ENCODE measurements at places on chromosomes 5 and 9.

GRCh38 chr5:180647941-180648500 is 1.4 kb downstream of the FLT4 start:
- DNase-seq, result no peak

GRCh38 chr5:10532421-10532820 is 31.4 kb upstream of the ANKRD33B start:
- DNase-seq, result no peak

- DNase-seq, result no peak
Measured at GRCh38 chr5:173969167-173970049, 19.6 kb upstream of the C5orf47 start.

- no peak for DNase-seq
Measured at GRCh38 chr5:8196061-8196460, 327.1 kb downstream of the MTRR start.

DNA sequence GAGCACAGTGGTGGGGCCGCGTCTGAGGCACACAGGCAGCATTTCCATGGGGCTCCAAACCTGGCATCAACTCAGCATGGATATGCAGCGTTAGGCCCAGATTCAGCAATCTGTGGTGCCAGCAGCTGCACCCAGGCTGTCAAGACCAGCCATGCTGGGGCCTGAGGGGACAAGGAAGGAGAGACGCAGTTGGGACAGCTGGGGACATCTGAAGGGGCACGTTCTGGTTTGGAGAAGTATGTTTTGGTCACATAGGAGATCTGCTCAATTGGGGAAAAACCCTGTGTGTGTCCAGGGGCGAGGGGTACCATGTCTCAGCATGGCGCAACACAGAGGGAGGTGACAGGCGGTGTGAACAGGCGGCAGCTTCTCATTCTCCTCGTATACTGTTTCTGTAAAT is 66.6 kb upstream of the ECM2 start:
- no peak for DNase-seq

DNA sequence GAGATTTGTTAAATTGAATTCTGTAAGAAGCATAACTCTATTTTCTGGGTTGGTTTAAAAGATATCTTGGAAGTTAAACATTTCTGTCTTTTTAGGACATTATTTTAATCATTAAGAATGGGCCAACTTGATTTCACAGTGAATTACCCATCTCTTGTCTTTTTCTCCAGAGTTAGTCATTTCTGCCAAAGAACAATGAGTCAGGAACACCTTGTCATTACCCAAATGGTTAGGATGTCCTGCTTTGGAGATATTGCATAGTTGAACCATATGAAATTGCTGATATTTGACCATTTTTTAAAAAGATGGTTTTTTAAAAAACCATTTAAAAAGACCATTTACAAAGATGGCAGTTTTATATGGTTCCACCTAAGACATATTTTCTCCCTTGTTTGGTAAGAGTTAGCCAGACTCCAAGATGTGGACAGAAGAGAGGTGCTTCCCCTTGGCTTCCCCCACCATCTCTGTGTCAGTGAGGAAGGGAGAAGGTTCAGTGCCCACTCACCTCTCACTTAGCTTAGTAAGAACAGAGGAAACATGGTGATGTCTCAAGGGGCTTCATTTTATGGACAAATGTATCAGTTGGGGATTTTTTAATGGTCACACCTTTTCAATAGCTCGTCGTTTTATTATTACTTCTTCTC is 103.0 kb downstream of the PCSK1 start:
- no peak for DNase-seq

- DNase-seq, result no peak
Measured at GRCh38 chr5:139162448-139162847, 35.7 kb downstream of the SIL1 start.

Measured in stimulated activated CD4-positive, alpha-beta T cell treated with anti-CD3 and anti-CD28 coated beads, TNF-alpha, amount 100 ng/mL, for 48 hours (primary cell).